ENCODE measurements at places on chromosomes 1 and 21.

DNA sequence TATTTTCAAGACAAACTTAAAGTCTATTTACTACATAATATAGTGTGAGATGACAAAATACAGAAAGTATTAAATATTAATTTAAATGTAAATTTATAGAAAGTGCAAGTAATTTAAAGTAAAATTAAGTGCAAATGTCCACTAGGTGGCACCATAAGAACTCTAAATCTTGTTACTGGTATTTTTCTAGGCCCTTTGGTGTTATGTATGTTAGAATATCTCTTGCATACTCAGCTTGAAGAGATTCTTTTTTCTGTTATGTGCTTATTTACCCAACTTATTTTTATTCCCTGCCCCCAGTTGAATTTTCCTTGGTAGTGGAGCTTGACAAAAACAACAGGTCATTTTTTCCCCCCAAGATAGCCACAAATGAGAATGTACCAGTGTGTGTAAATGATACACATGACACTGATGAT is 71.5 kb downstream of the RPS6KC1 start:
- DNase-seq: no peak

GRCh38 chr1:204080163-204080903 is 7.4 kb downstream of the SOX13 start:
- no peak for DNase-seq

GRCh38 chr1:230702934-230703678 is 10.8 kb downstream of the AGT start:
- DNase-seq: no peak

GRCh38 chr1:191714845-191715244 is 443.4 kb upstream of the RGS18 start:
- no peak for DNase-seq

DNA sequence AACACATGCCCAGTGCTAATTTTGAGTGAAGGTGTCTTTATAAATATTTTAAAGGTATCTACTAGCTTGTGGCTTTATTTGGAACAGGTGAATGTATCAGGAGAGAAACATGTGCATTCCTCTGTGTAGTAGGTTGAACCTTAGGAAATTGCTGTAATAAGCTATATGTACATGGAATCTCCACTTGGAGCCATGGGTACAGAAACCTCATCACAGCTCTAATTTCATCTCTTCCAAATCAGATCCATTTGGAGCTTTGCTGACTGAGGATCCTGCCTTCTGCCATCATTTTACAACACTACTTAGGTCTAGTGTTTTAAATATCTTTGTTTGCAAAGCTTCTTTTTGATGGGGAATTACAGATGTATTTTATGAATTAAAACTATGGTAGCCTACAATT is 2.1 kb downstream of the KCNK2 start:
- DNase-seq: no peak

DNA sequence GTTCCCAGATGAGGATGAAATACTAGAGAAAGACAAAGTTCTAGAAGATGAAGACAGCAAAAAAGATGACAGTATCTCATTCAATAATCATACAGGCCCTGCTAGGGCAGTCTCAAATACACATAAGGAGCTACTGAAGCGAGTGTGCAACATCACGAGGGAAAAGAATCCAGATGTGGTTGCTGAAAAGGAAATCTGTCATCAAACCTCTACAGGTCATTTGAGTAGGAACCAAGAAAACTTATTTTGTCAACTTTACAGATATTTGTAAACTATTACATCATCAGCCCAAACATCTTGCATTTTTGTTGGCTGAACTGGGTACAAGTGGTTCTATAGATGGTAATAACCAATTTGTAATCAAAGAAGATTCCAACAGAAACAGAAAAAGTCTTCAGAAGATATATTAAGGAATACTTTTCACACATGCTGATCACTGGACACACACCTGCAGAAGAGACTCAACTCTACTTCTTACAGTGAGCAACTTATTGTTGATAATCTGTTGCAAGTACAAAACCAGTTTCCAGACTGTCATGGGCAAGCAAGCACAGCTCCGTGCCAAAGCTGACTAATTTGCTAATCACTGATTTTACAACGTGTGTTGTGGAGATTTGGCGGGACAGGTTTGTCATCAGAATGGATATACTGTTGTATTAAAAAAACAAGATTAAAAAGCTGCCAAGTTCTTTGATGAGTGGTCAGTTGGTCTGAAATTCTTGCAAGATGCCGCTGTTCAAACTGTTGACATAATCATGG is 42.1 kb downstream of the TRIM33 start:
- no peak for DNase-seq

DNA sequence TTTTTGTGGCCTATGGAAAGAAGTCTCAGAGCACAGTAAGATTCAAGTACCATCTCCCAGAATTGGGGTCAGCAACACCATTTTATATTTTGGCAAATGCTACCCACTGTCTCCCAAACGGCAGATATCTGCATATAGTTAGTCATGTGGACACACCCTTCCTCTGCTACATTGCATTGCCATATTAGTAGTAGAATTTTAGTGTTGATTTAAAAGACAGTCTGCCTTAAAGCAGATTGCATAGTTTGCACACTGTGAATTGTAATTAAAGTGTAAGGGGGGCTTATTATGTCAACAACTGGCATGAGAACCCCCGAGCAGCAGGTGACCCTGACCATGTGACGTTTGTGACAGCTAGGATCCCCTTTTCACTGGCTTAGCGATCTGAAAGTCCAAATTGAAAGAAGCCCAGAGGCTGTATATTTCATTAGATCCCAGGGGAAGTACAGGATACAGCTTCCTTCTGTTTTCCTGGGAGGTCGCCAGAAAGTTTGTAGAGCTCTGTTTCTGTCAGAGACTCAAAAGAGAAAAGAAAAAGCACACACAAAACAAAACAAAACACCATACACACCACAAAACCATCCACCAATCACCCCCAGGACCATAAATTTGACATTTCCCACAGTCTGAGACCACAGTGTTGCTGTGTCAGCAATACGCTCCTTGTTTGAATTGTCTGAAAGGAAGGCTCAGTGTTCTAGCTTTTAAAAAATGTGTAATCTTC is 172.4 kb downstream of the NFIA start:
- no peak for DNase-seq

- no peak for DNase-seq
Measured at GRCh38 chr1:22920026-22920733, 52.5 kb downstream of the LACTBL1 start.

- DNase-seq: no peak
Measured at GRCh38 chr1:238562341-238562740, 671.6 kb upstream of the ZP4 start.

GRCh38 chr1:220368352-220369265 is 96.4 kb upstream of the RAB3GAP2 start:
- no peak for DNase-seq

DNA sequence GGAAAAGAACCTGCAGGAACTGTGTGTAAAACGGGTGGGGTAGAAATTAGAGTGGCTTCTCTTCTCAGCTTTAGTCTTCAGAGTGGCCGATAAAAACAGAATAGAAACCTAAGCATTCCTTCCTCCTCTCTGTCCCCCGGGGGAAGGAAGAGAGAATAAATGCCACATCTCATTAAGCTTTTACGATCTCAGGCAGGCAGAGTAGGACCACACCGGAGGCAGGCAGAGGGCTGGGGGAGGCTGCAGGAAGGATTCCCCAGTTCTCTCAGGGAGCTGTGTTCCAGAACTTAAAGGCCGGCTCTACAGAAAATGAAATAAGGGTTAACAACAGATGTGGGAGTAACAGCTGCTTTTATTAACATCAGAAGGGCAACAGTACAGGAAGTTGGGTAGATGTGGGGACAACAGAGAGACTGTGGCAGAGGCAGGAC is 24.5 kb upstream of the MEF2D start:
- DNase-seq: no peak

- DNase-seq: no peak
Measured at GRCh38 chr21:41369920-41370839, 8.4 kb downstream of the MX2 start.

DNA sequence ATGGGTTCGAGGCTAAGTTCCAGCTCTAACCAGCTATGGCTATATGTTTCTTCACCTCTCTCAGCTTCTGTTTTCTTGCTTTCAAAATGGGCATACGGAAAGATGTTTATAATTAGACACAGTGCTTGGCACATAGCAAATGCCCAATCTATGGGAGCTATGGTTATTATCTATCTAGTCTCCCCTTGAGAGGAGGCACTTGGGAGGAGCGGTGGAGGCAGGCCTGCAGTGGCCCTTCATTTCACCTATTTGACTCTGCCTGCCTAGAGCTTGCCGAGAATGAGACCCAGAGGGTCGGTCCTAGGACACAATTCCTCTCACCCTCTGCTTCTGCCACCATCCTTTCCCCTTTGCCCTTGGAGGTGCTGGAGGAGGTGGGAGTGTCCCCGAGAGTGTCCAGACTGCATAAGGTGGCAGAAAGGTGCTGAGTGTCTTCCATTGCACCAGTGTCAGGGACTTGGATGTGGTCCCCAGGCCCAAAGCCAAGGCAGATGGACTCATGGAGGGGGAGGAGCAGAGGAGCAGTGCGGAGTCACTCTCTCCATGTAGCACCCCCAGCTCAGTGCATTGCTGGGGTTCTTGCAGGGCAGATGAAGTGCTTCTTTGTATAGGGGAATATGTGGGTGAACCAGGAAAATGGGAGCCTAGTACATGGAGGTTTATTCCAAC is 9.0 kb downstream of the LGR6 start:
- no peak for DNase-seq

GRCh38 chr1:26190373-26190987 is at the start of gene CATSPER4:
Gene CATSPER4 (plus strand): TSS chr1:26190602. CDS start chr1:26190628, 26 bp downstream.
- no peak for DNase-seq

GRCh38 chr1:10738061-10739058 is 58.1 kb downstream of the CASZ1 start:
- DNase-seq: no peak

GRCh38 chr1:34984435-34984792 is 733 bp downstream of the TMEM35B start:
- DNase-seq: no peak

GRCh38 chr21:16418642-16419041 is 688.9 kb downstream of the USP25 start:
- DNase-seq: no peak

- DNase-seq: no peak
Measured at GRCh38 chr1:231240531-231240882, 505 bp upstream of the GNPAT start.

DNA sequence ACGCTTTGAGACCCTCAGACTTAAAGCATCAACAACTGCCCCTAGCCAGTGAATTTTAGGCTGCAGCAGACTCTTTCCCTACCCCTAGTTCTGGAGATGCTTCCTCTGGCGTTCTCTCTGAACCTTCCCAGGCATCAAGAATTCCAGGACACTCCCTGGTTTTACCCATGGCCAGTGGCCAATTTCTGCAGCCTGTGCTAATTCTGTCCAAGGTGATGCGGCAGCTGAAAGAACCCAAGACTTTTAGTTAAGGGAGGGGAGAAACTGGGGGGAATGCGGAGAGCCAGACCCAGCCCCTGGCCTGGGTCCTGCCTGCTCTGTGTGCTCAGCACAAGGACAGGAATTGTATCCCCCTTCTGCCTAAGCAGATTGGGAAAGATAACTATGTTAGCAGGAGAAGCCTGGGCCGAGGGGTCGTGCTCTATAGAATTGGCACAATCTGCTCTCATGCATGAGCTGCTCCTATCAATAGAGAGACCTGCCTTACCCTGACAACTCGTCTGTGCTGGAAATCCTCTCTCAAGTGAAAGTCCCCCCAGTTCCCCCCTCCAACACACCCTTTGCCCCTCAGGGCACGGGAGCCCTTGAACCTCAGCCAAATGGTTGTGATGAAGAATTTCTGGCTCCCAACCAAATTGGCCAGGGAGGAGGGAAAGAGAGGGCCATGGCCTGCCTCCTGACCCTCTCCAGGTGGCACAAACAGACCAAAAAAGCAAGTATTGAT is 5.4 kb upstream of the GJA8 start:
- no peak for DNase-seq
